ENCODE measurements at places on chromosomes 6 and 20.

GRCh38 chr20:11905460-11906179 is 12.1 kb upstream of the BTBD3 start:
- no peak for DNase-seq

GRCh38 chr20:64077876-64078551 is 1.3 kb downstream of the RGS19 start:
- DNase-seq = peak; percentile 61

GRCh38 chr6:36676141-36677058 is 2.1 kb upstream of the CDKN1A start:
- DNase-seq = no peak

DNA sequence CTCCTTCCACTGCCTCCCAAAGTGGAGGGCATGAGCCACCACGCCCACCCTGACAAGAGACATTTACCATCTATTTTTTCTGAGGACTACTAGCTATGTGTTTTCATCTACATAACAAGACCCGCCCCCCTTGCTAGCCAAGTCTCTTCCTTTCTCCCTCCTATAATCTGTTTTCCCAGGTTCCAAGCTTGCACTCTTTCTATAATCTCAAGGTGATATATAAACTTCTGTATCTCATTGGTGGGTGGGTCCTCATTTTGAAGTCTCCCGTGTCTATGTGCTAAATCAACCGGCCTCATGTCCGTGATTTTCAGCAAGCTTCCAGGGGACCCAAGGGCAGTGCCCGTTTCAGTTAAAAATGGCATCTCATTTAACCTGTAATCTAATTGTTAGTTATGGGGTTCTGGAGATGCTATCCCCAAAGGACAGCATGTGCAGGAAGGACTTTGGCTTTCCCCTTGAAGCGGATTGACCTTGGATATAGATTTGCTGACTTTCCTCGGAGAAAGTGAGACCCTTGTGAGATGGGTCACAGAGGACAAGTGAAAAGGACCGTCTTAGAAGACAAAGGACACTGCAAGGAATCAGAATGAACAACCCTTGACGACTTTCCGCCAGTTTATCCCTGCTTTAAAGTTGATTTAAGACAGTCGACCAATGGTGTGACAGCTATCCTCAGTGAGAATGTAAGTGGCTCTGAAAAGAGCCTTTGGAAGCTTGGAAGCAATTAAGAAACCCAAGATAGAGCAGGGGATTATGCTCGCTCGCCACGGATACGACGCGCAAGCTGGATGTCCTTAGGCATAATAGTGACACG is 22.4 kb downstream of the OR2B2 start:
- DNase-seq = peak; percentile 73

- DNase-seq = no peak
Observed at GRCh38 chr6:41922154-41922553, 855 bp downstream of the BYSL start.

GRCh38 chr20:32581839-32582658 is 3.1 kb downstream of the NOL4L start:
- DNase-seq = no peak

DNA sequence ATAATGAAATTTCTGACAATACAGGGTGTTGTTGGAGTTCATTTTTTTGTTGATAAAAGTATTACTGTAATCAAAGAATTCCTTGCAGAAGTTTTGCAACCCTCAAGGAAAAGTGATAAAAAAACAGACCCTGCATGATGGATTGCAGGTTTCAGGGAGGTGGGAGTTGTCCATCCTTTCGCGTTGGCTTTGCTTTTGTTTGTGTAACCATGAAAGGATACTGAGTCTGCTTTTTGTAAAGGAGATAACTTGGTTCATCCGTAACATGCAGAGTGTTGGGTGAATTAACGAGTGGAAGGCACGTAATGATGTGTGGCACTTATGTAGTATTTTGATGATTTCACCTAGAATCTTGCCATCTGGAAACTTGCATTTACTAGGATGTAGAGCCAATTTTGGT is 23.6 kb downstream of the FOXO3 start:
- no peak for DNase-seq

DNA sequence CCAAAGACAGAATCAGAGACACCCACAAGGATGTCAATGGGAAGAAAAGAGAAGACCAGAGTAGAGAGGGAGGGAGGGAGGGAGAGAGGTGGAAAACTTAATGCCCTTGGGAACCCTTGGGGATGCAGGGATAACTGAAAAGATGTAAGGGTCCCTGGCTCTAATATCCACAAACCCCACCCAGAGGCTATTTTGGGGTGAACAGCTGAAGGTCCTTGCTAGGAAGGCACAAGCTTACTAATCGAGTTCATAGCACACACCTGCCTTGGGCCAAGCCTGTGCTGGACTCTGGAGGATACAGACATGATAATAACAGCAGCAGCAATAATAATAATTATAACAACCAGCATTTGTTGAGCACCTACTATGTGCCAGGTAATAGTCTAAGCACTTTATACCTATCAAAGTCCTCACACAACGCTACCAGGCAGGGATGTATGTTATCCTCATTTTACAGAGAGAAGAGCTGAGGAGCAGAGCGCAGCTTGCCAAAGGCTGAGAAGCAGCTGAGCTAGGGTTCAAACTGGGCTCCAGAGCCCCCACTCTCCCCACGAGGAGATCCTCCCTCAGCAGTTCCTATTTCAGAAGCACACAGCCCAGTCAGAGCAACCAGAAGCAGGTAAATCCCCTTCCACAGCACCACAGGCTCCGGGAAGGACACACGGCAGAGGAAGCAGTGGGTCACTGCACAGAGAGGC is 174.2 kb downstream of the ANKRD60 start:
- no peak for DNase-seq

- DNase-seq = peak; percentile 53
Observed at GRCh38 chr6:73854998-73855718, 159.2 kb downstream of the CD109 start.

DNA sequence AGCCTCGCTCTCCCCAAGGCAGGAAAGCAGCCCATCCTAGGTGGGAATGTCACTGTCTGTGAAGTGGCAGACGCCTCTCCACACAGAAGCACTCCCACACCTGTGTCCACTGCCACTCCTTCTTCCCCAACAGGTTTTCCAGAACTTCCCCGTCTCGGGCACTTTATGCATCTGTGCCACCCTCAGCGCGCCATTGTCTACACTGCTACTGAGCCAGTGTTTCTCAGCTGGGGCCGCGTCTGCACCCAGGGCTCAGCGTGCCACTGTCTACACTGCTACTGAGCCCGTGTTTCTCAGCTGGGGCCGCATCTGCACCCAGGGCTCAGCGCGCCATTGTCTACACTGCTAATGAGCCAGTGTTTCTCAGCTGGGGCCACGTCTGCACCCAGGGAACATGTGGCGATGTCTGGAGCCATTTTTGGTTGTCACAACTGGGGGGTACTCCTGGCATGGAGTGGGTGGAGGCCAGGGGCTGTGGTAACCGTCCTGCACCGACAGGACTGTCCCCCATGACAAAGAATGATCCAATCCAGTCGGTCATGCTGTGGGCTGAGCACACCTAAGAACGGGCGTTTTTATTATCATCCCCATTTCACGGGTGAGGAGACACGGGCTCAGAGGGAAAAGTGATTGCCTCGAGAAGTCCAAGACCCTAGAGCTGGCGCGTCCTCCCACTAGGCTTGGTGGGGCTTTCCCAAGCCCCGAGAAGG is 41.7 kb upstream of the ZBP1 start:
- DNase-seq = no peak

DNA sequence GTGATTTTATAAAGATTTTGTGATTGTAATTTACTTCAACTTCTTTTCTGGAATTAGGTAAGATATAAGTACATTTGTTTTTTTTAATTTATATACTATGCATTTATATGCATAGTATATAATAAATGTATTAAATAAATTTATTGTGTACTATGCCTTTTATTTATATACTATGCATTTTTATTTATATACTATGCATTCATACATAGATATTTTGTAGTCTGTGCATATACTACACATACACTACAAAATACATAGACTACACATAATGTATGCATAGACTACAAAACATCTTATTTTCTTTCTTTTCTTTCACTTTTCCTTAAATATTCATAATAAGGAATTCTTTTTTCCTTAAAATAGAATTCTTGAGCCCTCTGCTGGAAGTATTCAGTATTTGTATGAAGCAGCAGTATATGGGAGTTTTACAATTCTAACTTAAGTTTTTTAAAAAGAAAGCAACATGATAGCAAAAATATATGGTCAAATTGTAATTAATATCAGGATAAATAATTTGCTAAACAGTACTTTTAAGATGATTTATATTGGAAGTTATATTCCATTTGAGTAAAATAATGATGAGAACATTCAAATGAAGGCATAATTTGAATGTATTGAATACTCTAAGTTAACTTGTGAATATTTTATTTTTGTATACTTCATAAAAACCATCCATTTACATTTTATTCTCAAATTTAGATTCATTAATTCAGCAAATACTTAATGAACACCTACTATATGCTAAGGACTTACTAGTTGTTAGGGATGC is 129.3 kb downstream of the KLHL32 start:
- no peak for DNase-seq

Data from Jurkat, Clone E6-1 (cell line).